Central memory CD8-positive, alpha-beta T cell (primary cell): ENCODE measurements at places on chromosomes 4 and X.

GRCh38 chr4:30537456-30537855 is 182.7 kb upstream of the PCDH7 start:
- DNase-seq: no peak

GRCh38 chr4:127698789-127699200 is 31.4 kb upstream of the SLC25A31 start:
- DNase-seq: no peak

GRCh38 chr4:3771164-3771809 is 5.1 kb downstream of the ADRA2C start:
- no peak for DNase-seq

GRCh38 chrX:139759637-139760036 is 51.7 kb upstream of the MCF2 start:
- no peak for DNase-seq

DNA sequence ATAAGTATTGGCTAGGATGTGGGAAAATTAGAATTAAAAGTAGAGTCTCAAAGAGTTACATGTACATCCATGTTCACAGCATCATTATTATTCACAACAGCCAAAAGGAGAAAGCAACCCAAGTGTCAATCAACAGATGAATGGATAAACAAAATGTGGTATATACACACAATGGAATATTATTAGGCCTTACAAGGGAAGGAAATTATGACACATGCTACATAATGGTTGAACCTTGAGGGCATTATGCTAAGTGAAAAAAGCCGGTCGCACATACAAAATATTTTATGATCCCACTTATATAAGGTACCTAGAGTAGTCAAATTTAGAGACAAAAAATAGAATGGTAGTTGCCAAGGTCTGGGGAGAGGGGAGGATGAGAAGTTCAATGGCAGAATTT is 80.1 kb downstream of the HUWE1 start:
- DNase-seq: no peak

DNA sequence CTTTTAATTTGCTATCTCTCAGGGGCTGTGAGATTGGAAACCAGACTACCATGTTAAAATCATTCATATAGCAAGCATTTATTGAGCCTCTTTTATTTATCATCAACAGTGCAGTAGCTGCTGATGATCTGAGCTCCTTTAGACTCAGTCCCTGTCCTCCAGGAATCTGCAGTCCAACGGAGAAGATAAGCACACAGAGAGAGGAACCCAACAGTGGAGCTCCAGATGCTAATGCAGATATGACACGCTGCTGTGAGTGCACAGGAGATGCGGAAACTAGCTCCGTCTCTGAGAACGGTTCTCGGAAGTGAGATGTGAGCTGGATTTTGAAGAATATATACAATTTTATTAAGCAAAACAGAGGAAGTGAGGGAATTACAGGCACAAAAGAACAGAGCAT is 35.4 kb downstream of the DCHS2 start:
- no peak for DNase-seq

DNA sequence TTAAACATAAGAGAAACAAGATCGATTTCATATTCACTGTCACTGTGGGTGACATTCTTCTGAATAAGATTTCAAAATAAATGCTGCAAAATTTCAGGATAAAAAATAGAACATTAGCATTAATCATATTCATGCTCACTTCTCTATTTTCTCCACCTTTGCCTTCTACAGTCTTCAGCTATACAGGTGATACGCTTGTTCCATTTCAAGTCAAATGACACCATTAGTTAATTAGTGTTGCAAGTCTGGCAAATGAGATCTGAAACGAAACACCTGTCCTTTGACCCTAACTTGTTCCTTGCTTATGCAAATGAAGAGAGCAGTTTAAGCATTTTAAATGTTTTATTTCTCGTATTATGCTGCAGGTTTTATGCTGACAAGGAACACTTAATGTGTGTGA is 667.5 kb upstream of the MAGEB2 start:
- DNase-seq: no peak

DNA sequence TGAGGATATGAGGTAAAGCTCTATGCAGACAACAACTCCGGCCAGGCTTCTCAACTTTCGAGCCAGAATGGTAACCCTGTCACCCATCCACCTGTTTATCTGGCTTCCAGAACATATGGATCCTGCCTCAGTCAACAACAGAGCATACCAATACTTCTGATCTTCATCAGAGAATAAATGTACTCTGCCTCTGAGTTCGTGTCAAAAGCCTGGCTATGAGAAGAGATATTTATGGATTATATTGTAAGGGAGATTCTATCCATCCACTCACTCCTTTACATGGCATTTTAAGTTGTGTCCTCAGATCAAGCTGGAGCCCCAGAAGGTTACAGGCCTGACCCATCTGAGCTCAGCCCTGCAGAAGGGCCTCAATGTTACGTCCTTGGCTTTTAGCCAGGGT is 9.8 kb upstream of the FOXO4 start:
- DNase-seq: no peak
